ENCODE measurements at places on chromosomes 12 and 14.

GRCh38 chr12:12032851-12033797 is 37.6 kb upstream of the BCL2L14 start:
- peak; percentile 84 for DNase-seq

- DNase-seq, result no peak
These were observed 134.0 kb downstream of the SRGAP1 start for GRCh38 chr12:63978519-63978918.

DNA sequence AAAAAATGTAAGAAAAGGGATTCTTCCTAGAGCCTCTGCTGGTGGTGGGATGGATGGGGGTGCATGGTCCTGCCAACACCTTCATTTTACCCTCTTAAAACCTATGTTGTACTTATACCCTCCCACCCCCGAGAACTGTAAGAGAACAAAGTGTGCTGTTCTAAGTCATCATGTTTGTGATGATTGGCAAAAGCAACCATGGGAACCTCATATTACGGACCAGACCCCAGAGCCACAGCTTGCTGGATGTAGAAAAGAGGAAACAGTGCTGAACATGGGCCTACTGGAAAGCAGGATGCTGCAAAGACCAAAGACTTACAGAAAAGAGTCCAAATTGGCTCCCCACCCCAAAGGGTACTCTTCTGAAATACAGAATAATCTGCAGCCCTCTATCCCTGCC is 311.2 kb downstream of the DUSP6 start:
- DNase-seq, result no peak

DNA sequence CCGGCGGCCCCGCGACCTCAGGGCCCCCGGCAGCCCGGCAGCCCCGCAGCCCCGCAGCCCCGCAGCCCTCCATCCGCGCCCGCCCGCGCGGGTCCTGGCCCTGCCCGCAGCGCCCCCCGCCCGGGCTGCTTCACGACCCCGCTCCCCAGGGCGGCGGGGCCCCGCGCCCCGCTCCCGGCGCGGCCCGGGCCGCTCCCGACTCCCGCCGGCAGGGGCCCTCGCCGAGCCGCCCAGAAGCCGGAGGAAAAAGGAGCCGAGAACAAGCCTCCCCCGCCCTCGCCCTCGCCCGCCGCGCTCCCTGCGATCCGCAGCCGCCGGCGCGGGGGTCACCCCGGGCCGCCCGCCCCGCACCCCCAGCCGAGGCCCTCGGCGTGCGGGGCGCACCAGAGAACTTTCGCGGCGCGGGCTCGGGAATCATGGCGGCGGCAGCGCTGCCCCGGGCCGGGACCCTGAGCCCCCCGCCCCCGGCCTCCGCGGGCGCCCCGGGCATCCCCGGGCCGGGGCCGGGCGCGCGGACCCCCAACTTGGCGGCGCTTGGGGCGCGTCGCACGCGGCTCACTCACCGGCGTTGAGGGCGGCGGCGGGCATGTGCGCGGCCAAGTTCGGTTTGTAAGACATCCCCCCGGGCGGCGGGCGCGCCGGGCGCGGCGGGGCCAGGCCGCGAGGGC is 521 bp downstream of the CDK2AP1 start:
- DNase-seq, result peak; percentile 77

DNA sequence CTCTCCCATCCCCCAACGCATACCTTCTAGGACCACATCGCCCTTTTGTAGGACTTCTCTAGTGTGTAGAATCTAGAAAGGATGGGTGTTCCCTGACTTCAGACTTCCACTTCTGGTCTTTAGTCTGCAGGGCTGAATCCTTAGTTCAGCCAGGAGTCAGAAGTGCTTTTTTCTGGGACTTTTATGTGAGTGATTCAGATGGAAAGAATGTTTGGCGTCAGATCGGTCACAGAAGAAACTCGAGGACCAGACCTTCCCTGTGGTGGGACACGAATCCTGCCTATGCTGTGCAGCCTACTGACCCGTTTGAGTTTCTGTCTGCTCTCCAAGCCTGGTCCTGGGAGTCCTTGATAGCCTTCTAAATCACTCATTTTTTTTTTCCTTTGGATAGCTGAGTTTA is 165.4 kb upstream of the SSTR1 start:
- DNase-seq, result no peak

GRCh38 chr12:57892232-57892972 is 45.9 kb upstream of the CTDSP2 start:
- DNase-seq, result no peak

GRCh38 chr12:42612231-42612613 is 22.7 kb upstream of the PRICKLE1 start:
- DNase-seq, result no peak

DNA sequence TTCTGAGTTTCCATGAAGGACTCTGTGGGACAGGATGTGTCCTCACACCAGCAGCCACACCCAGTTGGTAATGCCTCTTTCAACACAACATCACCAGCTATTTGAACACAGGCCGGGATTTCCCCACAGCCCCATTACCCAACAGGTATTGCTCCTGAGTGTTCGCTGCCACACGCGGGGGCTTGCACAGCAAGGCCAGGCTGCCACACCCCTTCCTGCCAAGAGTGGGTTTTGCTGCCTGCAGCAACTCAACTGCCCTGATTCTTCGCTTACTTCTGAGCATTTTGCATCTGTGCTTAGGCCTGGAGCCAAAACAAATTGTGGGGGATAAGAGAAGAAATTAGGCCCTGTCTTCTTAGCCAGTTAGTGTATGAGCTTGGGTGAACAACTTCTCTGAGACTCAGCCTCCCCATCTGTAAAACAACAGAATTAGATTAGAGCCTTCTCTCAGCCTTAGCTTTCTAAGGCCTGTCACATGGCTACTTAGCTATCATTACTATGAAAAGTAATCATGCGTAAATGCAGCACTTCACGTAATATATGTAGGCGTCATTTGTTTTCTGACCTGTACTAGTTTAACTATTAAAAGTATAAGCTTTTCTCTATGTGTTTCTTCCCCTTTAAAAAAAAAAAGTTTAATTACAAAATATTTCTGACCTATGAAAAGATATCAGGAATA is 20.0 kb downstream of the CKAP4 start:
- DNase-seq, result peak; percentile 57
